ENCODE measurements at places on chromosomes 11 and 22. TPM values are rescaled to one million over a fixed set of nuclear protein-coding genes. Genes with fewer than 3 reads are reported as not detected.

IL10RA gene
- polyA plus RNA-seq = 2.2 TPM

- no peak for DNase-seq
These were observed 20.8 kb upstream of the ATP5MG start for GRCh38 chr11:118380571-118380970.

- no peak for DNase-seq
These were observed 60.3 kb downstream of the IRAG1 start for GRCh38 chr11:10633261-10633660.

DNA sequence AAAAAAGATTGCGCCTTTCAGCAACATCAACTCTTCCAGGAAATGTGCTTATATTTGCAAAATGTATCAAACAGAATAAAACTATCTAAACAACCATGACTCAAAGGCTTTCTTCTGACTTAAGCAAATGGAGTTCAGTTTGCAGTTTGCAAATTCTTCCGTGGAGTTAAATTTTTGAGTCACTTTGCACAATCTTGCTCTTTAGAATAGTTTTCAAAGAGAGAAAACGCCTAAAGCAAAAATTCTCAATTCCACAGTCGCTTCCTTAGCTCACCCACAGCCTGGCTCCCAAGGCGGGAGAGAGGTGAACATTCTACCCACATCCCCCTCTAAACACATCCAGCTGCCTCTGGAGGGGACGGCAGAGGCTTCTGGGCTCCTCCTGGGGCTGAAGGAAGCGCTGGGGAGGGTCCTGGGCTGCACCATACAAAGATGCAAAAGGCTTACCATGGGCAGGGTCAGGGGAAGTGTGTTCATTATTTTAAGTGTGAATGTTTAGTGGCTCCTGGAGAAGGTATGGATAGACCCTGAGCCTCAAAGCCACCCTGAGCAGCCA is 1487.3 kb downstream of the TBC1D22A start:
- DNase-seq = no peak

DNA sequence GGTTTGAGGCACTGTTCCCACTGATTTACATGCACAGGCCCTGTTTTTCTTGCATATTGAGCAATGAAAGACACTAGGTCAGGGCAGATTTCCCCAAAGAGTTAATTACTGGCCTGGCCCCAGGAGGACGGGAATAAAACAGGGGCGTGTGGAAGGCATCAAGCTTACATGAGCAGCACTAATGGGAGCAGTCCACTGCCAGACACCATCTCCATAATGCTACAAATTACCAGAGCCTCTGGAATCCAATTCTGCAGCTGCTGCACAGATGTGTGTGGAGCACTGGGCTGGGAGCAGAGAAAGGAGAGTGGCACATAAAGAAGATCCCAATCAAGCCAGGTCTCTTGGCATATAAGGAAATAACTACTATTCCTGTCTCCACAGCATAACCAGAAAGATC is 96.9 kb downstream of the CCDC34 start:
- no peak for DNase-seq

DNA sequence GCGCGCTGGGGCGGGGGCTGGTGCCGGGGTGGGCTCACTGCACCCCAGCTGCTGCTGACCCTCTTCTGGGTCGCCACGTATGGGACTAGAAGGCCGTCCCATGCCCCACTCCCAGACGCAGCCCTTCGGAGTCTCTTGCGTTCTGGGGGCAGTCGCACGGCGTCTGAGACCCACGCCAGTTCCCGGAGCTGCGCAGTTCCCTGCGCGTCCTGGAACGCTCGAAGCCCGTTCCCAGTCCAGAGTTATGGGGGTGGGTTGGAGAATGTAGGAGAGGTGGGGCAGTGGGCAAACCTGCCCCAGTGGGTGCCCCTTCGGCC is 375 bp downstream of the LAYN start:
- DNase-seq = no peak

- DNase-seq = no peak
These were observed 35.8 kb downstream of the C11orf91 start for GRCh38 chr11:33664827-33665226.

- no peak for DNase-seq
These were observed 14.0 kb upstream of the PARVA start for GRCh38 chr11:12363373-12363772.

GRCh38 chr11:86723281-86723680 is 50.9 kb upstream of the ME3 start:
- no peak for DNase-seq

RFPL2 gene
- 0.75 TPM for polyA plus RNA-seq

GRCh38 chr11:94452988-94453387 is 40.7 kb downstream of the MRE11 start:
- DNase-seq = no peak

SHISA8 gene
- 0.36 TPM for polyA plus RNA-seq

KRTAP5-1 gene
- 0.13 TPM for polyA plus RNA-seq

KCNK4 gene
- polyA plus RNA-seq = not detected

PLEKHB1 gene
- polyA plus RNA-seq = 12.2 TPM

DNA sequence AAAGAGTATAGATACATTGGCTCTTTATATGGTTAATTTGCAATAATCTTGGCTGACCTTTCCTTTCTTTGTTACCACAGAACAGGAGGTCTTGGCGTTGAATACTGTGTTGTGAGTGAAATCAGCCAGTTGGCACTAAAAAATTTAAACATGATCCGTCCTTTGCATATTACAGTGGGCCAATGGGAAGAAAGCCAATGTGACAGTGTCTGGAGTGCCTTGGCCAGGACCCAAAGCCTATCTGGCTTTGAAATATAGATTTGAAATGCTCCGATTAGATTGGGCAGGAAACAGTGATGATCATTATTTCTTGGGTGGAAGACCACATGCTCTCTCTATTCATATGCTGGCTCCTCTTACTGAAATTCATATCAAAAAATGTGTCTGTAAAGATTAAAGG is 339.6 kb upstream of the ANO3 start:
- DNase-seq = no peak

DKK3 gene
- polyA plus RNA-seq = 49.7 TPM
